ENCODE measurements at places on chromosomes 4 and X.

DNA sequence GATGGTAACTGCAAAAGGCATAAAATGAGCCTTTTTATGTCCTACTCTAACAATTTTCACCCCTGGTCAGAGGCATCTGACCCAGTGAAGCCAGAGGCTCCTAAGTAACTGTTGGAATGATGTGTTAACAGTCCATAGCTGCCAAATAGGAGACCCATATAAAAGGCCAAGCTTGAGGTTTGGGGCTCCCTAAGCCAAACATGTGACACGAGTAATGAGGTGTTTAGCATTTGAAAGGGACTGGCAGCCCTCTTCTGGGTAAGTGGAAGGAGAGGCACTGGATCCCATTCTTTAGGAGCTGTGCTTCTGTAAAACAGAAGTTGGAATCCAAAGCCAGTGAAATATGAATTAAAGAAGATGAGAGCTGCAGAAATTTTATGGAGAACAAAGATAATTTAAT lies 100.6 kb upstream of the PNPLA4 start:
- DNase-seq, result no peak

DNA sequence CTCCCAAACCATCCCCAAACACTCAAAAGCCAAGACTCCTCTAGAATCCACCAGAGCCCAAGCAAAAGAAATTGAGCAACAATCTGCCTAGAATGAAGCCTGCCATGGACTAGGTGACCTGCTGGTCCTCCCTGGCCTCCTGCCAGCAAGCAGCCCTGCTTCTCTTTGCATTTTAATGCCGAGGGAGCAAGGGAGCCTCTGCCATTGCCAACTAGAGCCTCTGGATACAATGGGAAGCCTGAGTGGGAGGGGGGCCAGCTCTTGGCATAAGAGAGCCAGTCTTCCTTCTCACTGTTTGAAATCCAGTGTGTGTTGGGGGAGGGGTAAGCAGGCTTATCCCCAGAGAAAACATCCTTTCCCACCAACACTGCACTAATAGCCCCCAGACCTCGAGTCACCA lies 1.5 kb upstream of the GDPD2 start:
- DNase-seq, result no peak

GRCh38 chr4:121765368-121765705 lies 373 bp upstream of the SMIM43 start:
- no peak for DNase-seq

GRCh38 chr4:81659051-81659450 lies 187.3 kb upstream of the RASGEF1B start:
- no peak for DNase-seq

- no peak for DNase-seq
These were observed 16.8 kb upstream of the NFXL1 start for GRCh38 chr4:47930971-47931804.

DNA sequence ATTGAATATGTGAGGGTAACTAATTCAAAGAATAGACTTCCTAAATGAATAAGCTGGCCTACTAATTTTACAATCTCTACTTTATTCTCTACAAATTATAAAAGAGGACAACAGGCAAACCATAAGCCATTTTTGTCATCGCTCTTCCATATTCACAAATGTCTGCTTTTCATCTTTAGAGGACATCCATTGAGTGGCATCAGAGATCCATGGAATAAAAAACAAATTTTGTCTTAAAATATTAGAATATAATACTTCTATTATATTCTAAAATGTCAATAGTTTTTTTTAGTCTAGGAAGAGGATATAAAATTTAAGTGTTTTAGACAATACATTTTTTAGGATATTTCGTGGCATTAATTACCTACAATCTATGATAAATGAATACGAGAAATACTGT lies 300.9 kb upstream of the TACR3 start:
- no peak for DNase-seq

DNA sequence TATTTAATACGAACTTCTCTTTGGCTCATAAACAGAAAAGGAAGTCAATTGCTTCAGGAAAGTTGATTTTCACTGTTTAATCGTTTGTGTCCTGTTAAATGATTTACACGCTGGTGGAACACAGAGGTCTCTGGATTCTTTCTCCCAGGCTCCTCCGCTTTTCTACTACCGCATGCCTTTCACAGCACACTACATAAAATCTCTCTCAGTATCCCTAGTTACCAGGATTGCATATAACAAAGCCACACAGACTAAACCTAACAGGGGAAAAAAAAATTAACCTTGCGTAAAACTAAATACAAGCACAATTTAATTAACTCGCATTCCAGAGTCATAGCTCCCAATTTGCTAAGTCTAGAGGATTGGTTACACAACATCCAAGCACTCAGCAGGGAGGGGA lies 133.9 kb downstream of the CORIN start:
- no peak for DNase-seq

DNA sequence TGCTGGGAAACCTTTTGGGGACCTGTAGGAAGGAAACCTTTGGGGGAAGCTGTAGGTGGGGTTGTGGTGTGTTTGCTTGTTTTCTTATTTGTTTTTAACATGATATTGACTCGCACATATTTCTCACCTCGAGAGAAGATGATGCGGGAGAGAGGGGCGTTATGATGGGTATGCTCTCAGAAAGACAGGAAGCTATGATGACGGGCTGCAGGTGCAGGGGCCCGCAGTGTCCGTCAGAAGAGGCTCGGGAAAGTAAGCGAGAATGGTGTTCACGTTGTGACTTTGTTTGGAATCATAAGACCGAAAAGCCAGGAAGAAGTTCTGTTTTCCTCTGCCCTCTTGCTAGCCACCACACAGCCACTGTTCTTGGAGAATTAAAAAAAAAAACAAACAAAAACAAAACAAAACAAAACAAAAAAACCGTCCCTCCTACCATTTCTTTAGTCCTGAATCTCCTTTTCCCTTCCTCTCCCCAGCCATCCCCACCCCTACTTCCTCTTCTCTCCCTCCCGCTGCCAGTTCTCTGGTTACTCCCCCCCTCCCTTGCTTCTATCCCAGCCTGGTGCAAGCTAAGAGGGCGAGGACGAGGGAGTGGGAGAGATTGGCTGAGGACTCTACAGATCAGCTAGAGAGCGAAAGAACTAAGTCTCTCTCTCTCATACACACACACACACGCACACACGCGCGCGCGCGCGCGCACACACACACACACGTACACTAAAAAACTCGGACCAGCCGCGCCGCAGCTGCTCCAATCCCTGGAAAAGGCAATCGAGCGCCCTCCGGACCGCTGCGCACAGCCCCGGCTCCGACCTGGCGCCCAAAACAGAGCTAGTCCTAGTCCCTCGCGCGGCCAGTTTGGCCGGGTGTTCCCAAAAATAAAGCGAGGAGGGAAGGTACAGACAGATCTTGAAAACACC lies at the start of gene BMP3:
TSS of gene BMP3 (plus strand) at position 648 of the 920 bp plus-strand sequence. CDS start 577 bp downstream, outside the sequence.
- no peak for DNase-seq
